ENCODE measurements at places on chromosomes 12 and 14.
A peak's percentile ranks its signal among the peaks of the same experiment; 100 is the strongest.

DNA sequence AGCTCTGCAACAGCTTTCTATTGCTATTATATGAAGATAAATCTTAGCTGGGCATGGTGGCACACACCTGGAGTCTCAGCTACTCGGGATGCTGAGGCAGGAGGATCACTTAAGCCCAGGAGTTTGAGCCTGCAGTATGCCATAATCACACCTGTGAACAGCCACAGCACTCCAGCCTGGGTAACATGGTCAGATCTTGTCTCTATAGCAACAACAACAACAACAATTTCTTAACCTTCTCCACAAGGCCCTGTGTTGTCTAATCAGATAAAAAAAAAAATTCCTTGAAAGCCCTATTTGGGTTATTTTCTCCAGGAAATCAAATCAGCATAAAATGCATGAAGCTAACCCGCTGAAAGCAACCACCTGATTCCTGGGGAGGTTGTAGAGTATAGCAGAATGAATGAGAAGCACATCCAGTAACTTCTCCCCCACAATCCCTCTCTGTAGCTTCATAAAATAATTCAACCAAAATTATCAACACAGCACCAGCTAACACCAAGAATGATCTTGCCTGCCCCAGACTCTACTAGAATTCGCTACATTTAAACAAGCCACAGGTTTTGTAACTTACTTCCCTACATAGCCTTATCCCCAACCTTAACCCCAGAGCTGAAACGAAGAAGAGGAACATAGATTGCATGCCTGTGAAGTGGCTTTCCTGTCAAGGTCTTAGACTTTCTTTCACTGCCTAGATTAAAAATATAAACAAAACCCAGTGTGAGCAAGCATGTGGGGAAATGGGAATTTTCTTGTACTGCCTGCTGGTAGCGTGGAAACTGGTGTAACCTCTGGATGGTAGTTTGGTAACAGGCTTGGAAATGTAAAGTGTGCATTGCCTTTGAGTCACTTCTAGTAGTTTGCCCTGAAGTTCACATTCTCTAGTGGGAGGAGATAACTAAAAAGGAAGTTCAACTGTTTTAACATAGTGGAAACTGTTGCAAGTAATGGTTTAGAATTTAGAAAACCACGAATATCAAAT is 6.0 kb upstream of the STK38L start:
- no peak for DNase-seq

DNA sequence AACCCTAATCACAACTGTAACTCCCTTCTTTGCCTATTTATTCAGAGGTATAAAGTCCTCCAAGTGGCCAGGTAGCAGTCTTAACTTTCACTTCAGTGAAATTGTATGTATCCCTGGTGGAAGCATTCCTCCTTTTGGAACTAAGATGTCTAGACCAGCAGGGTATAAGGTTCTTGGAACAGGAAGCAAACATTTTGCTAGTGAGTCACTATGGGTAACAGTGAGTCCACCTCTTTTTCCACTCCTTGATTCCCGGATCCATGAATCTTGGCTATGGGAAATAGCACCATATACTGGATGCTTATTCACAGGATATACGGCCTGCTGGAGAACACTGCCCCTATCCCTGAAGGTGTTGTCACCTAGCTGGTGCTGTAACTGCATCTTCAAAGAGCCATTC is 80.2 kb downstream of the KCNA5 start:
- no peak for DNase-seq

GRCh38 chr12:108768591-108769500 is 37.5 kb upstream of the CORO1C start:
- no peak for DNase-seq

DNA sequence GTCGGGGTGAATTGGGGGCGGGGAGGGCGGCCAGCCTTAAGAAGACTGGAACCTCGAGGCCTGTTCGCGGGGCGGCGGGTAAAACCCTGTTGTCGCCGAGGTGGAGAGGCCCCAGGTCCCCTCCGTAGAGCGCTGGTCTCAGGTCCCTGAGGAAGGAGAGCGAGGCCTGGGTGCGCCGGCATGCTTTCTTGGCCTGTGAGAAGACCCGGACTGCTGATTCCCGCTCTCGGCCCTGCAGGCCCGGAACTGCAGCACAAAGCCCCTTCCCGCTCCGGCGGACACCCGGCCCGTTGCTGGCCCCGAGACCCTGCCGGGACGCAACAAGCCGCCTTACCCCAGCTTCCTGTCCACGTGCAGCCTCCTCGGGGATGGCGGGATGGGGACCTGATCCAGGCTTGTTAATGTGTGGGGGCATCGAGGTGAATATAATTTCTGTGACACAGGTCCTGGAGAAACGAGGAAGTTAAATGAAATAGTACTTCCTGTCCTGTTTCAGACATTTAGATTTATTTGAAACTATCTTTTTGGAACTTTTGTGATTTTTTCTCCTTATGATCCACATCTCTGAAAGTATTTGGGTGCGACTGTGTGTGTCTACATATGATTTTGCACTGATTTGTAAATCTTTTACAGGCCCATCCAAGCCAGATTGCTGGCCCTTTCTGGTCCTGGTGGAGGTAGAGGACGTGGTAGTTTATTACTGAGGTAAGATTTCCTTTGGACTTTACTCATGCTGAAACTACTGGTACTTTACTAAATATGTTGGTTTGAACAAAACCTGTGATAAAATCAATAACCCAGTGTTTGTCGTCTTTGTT is 600 bp downstream of the PNN start:
- peak; percentile 84 for DNase-seq

DNA sequence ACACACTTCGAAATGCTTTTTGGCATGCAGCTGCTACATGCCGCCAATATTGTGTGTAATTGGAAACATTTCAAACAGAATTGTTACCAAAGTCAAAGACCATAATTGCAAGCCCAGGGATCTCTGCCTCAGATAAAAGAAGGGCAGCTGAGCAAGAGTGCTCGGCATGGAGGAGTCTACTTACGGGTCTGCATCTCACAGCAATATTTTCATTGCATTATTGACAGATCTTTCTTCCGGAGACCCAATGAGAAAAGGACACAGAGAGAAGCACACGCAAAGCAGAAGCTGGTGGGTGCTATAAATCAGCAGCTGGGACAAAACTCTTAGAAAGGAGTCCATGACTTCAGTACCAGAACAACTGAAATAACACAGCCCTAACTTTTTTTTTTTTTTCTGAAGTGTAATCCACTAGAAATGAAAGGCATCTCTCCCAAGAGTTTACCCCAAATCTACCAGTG is 4.9 kb downstream of the PRICKLE1 start:
- DNase-seq = no peak

DNA sequence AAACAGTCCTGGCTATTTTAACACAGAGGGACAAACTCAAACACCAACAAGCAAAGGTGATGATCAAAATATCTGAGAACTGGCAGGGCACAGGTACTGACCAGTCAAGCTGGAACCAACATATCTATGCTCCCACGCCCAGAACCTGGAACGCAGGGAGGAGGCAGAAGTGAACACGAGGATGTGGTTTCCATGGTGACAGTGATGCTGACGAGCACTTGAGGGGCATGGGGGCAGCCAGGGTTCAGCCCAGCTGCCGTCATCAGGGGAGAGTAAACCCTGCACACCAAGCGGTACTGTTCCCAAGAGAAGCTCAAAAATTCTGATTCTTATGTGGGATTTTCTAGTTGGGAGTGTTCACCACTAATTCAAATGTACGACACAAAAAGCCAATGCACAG is 113.6 kb upstream of the SFSWAP start:
- DNase-seq = no peak

GRCh38 chr12:125983094-125983783 is 918.0 kb downstream of the AACS start:
- DNase-seq = no peak

- DNase-seq = no peak
These were observed 905.0 kb upstream of the ATXN7L3B start for GRCh38 chr12:73632661-73633060.

DNA sequence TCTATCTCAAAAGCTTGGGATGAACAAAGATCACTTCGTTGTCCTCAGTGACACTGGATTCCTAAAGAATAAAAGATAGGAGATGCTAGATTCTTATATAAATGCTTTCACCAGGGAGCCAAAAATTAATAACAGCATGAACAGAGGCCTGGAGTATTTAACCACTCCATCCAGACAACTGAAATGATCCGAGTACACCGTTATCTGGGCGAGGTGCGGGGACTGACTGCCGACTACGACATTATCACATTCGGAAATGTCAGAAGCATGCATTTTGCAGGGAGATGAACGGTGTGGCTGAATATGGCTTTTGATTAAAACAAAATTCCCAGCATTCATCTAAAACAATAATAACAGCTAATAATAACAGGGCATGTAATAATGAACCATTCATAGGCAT is 56.6 kb downstream of the TRPV4 start:
- no peak for DNase-seq

DNA sequence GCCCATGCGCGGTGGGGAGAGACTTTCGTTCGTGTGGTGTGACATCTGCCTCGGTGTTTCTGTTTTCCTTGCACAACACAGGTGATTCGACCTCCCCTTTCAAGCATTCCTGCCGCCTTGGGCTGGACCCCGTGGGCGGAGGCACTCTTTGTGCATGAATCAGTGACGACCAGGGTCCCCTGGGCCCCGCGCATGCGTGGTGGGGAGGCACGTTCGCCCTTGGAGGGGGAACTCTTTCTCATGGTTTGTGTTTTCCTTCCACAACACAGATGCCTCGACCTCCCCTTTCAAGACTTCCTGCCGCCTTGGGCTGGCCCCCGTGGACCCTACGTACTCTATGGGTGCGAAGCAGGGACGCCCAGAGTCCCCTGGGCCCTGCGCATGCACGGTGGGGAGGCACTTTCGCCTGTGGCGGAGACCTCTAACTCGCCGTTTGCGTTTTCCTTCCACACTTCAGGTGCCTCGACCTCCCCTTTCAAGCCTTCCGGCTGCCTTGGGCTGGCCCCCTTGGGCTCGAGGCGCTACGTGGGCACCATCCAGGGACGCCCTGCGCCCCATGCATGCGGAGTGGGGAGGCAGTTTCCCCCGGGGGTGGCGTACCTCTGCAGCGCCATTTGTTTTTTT is 340.9 kb downstream of the ALG10 start:
- DNase-seq = no peak

GRCh38 chr12:22038734-22039133 is 7.3 kb upstream of the CMAS start:
- DNase-seq = no peak

DNA sequence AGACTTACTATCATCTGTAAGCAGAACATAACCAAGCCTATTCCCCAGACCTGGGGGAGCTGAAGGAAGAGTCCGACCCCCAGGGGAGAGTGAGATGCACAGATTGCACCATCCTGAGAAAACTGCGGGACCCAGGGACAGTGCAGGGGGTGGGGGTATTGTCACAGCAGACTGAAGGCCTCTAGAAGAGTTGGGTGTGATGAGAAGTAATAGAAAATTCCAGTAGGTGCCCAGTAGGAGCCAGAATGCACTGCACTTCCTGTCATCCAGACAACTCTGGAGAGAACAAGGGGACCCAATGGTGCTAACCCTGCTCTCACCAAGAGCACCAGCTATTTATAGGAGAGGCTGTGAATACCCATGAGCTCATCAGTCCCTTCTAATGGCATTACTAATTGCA is 190.1 kb downstream of the BCL11B start:
- DNase-seq = no peak

DNA sequence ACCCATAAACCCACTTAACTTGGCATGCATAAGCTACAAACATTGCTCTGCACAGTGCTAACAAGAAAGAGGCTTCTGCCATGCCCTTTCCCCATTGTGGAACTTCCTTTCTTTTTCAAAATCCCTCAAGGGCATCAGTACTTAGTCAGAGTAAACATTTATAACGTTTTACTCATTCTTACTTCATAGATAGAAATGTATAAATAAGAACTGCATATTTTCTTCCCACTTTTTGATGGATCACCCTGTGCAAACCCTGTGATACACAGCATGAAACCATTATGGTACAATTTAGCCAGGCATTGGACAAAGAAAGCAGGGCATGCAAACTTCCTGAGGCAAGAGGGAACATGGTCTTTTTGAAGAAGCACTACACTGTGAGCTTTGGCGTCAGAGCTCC is 113.8 kb upstream of the FOXG1 start:
- DNase-seq = no peak

- DNase-seq = no peak
These were observed 80.3 kb upstream of the GNG2 start for GRCh38 chr14:51780006-51780692.

DNA sequence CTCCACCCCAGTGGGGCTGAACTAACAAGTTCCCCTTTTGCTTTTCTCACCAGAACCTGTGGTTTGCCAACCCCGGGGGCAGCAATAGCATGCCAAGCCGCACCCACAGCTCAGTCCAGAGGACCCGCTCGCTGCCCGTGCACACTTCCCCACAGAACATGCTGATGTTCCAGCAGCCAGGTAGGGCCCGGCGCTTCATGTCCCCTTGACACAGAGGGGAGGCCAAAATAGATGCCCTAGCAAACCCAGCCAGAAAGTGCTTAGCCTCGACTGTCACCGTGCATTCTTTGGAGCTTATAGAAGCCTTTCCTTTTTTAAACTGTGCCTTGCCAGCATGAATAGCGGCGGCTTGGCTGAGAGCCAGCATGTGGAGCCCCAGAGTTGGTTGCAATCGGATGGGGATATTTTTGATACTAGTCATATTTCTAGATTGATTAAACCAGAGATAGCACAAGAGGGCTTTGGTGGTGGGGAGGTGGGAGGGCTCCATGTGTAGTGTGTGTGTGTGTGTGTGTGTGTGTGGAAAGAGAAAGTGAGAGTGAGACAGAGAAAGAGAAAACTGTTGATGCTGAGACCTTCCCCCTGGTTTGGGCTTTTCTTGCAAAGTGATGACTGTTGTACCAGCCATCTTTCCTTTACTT is 126.1 kb downstream of the GCH1 start:
- peak; percentile 77 for DNase-seq

- no peak for DNase-seq
These were observed 46.7 kb upstream of the GUCY2C start for GRCh38 chr12:14743061-14743460.

- DNase-seq = no peak
These were observed 121.4 kb downstream of the TRMT5 start for GRCh38 chr14:60859525-60859924.

GRCh38 chr12:29545102-29545467 is 47.6 kb upstream of the OVCH1 start:
- DNase-seq = no peak

DNA sequence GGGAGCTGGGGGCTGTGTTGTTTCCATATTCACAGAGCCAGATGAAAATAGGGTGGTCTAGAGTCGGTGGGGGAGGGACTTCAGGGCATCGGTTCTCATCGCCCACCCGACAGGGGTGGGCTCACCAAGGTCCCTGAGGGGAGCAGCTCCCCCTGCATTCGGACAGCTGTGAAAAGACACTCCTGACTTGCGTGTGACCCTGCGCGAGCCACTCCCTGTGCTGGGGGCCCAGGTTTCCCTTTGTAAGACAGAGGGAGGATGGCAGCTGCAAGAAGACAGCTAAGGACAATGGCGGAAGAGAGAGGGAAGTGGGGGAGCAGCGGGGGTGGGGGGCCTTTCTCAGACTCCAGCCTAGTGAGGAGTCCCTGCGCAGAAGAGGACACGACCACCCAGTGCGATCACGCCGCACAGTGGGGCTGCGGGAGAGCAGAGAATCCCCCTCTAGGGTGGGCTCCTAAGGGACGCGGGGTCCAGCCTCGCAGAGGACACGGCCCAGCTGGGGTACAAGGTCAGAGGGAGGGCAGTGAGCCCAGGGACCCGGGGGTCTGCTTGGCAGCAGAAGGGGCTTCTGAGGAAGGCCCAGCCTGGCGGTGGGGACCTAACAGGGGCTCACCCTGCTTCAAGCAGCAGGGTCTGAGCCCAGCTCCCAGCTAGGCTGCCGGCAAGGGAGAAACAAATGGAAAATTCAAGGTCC is 326.9 kb upstream of the DIO3 start:
- peak; percentile 69 for DNase-seq

Measured in coronary artery (tissue), 2 donors.